ENCODE measurements at places on chromosomes 1 and 21. TPM values are rescaled to one million over a fixed set of nuclear protein-coding genes. Genes with fewer than 3 reads are reported as not detected.
A peak's percentile ranks its signal among the peaks of the same experiment; 100 is the strongest.

GRCh38 chr1:21308330-21308729 is 18.1 kb upstream of the ECE1 start:
- H3K4me3 ChIP-seq = no peak overlapping the region
- DNase-seq = no peak
- peak overlapping the region; percentile 63 for H3K27ac ChIP-seq
- H3K4me1 ChIP-seq = peaks cover 64% of the 10 kb centered on the region

- peak overlapping the region; percentile 100 for H3K4me3 ChIP-seq
- no peak for DNase-seq
- H3K27ac ChIP-seq = no peak overlapping the region
These were observed 805 bp downstream of the CYB5R1 start for GRCh38 chr1:202966006-202966898.

GRCh38 chr1:217029281-217030157 is 306.3 kb upstream of the ESRRG start:
- peaks cover 12% of the 10 kb centered on the region for H3K4me1 ChIP-seq
- H3K36me3 ChIP-seq = no peaks in the 10 kb centered on the region
- no peak for DNase-seq
- no peak overlapping the region for H3K27ac ChIP-seq

- H3K27ac ChIP-seq = no peak overlapping the region
- H3K4me3 ChIP-seq = no peak overlapping the region
- H3K27me3 ChIP-seq = no peaks in the 10 kb centered on the region
- H3K4me1 ChIP-seq = no peaks in the 10 kb centered on the region
- DNase-seq = no peak
- no peaks in the 10 kb centered on the region for H3K36me3 ChIP-seq
These were observed 246.3 kb upstream of the RAB4A start for GRCh38 chr1:229024528-229025130.

DNA sequence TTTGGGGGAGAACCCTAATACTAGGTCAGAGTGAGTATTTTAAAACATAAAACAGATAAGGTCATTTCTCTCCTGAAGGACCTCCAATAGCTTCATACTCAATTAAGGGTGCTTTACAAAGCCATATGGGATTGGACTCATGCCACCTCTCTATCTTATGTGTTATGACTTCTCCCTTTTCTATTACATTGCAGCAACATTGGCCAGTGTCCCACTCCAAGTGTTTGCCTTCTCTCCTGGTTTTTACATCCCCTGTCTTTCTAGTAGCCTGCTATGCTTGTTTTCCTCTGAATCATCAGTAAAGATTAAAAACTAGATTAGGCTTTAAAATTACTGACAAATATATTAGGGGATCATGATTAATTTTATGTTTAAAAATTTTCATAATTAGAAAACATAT is 66.6 kb downstream of the SCMH1 start:
- peaks cover 19% of the 10 kb centered on the region for H3K36me3 ChIP-seq
- DNase-seq = no peak
- H3K27ac ChIP-seq = no peak overlapping the region
- H3K4me1 ChIP-seq = peaks cover 35% of the 10 kb centered on the region
- no peaks in the 10 kb centered on the region for H3K27me3 ChIP-seq
- no peak overlapping the region for H3K4me3 ChIP-seq

DNA sequence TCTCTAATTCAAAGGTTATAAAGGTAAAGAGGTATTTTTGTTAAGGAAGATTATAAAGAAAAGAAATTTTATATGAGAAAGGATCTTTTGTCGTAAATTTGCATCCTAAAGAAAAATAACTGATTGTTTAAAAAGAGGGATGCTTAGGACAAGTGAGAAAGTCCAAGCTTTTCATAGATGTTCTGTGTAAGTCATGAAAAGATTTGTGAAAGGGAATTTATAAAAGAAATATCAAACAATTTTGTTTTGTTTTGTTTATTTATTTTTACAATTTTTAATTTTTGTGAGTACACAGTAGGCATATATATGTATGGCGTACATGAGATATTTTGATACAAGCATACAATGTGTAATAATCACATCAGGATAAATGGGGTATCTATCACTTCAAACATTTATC is 145.2 kb downstream of the ADSS2 start:
- H3K27me3 ChIP-seq = no peaks in the 10 kb centered on the region
- H3K4me1 ChIP-seq = no peaks in the 10 kb centered on the region
- no peak overlapping the region for H3K27ac ChIP-seq
- H3K36me3 ChIP-seq = no peaks in the 10 kb centered on the region
- no peak for DNase-seq

- no peak overlapping the region for H3K4me3 ChIP-seq
- H3K36me3 ChIP-seq = peaks cover 21% of the 10 kb centered on the region
- H3K27me3 ChIP-seq = no peaks in the 10 kb centered on the region
- no peak for DNase-seq
These were observed 33.8 kb downstream of the PCNX2 start for GRCh38 chr1:233261695-233262094.

DNA sequence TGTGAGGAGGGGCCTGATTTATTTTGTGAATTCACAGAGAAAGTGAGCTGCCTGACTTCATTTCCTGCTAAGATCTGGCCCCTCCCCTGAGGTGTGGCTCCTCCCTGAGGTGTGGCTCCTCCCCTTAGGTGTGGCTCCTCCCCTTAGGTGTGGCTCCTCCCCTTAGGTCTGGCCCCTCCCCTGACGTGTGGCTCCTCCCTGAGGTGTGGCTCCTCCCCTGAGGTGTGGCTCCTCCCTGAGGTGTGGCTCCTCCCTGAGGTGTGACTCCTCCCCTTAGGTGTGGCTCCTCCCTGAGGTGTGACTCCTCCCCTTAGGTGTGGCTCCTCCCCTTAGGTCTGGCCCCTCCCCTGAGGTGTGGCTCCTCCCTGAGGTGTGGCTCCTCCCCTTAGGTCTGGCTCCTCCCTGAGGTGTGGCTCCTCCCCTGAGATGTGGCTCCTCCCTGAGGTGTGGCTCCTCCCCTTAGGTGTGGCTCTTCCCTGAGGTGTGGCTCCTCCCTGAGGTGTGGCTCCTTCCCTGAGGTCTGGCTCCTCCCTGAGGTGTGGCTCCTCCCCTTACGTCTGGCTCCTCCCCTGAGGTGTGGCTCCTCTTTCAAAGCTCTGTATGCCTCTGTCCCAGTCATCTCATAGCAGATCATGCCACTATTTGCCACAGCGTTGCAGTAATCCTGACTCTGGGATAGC is 26.9 kb upstream of the LRRC3 start:
- peak; percentile 83 for DNase-seq
- no peak overlapping the region for H3K4me3 ChIP-seq
- no peaks in the 10 kb centered on the region for H3K4me1 ChIP-seq
- no peaks in the 10 kb centered on the region for H3K27me3 ChIP-seq

GRCh38 chr1:187985145-187985896 is 1156.6 kb downstream of the PLA2G4A start:
- H3K27me3 ChIP-seq = no peaks in the 10 kb centered on the region
- no peak for DNase-seq
- H3K4me1 ChIP-seq = peaks cover 3% of the 10 kb centered on the region
- H3K36me3 ChIP-seq = no peaks in the 10 kb centered on the region
- no peak overlapping the region for H3K4me3 ChIP-seq
- H3K27ac ChIP-seq = no peak overlapping the region

- DNase-seq = no peak
- H3K4me1 ChIP-seq = peaks cover 5% of the 10 kb centered on the region
- no peak overlapping the region for H3K4me3 ChIP-seq
These were observed 124.6 kb downstream of the IER5 start for GRCh38 chr1:181213056-181213455.

- no peaks in the 10 kb centered on the region for H3K4me1 ChIP-seq
- no peaks in the 10 kb centered on the region for H3K36me3 ChIP-seq
- no peaks in the 10 kb centered on the region for H3K27me3 ChIP-seq
These were observed 39.8 kb upstream of the PRRX1 start for GRCh38 chr1:170624146-170624545.

DNA sequence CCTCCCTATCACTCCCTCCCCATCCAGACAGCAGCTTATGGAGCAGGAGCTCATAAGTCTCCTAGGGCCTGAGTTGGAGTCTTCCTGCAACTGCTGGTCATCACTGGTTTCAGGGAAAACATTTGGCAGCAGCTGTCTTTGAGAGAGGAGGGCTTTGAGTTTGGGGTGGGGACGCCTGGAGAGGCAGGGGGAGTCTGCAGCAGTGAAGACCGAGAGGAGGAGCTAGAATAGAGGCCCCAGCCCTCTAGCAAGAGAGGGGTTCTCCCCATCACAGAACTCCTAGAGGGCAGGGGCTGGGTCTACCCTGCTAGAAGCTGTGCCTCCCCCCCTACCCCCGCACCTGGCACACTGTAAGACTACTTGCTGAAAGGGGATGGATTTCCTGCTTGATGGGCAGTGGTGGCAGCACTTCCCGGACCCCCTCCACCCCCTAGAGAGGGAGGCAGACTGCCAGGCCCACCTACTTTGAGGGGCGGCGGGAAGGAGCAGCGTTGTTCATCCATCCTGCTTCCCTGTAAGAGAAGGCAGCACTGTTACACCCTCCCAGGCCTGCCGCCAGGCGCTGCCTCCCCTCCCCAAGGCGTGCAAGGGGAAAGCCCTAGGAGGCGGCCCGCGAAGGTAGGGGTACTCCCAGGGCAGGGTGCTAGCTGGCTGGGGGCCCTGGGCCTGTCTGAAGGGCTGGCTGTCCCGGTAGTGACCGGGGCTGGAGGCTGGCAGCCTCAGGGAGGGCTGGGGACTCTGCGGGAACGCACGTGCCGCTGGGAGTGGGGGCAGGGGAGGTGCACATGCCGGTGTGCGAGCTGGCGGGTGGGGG is 50.4 kb downstream of the RAP1GAP start:
- H3K27ac ChIP-seq = no peak overlapping the region
- no peaks in the 10 kb centered on the region for H3K4me1 ChIP-seq
- no peak for DNase-seq

DNA sequence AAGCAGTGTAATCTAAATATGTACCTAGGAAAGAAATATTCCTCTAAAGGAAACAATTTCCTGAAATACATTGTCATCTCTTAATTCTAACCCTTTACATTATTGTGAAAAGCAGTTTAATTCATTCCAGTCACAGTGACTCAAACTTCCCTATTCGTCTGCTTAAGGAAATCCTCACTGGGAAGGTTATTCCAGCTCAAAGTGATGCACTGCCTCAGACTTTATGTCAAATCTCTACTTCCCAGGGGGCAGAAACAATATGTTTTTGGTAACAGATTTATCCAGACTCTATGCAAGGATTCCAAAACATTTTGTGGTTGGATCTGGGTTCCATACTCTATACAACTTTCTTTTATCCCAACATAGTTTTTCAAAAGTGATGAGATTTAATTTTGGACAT is 145.2 kb downstream of the NTMT2 start:
- H3K4me1 ChIP-seq = no peaks in the 10 kb centered on the region
- no peak overlapping the region for H3K4me3 ChIP-seq
- DNase-seq = no peak
- H3K27ac ChIP-seq = no peak overlapping the region
- H3K27me3 ChIP-seq = no peaks in the 10 kb centered on the region

DNA sequence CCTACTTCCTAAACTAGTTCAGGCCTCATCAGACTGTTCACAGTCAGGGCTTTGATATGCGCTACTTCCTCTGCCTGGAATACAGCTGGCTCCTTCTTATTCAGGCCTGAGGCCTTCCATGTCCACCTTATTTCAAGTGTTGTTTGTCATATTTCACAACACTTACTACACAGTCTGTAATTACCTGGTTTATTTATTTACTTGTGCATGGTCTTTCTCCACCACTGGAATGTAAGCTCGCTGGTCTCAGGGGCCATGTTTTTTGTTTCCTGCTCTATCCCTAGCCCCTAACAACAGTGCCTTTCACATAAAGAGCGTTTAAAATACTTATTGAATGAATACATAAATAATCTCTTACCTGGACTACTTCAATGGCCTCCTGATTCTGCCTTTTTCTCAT is 4.6 kb upstream of the SRSF4 start:
- H3K36me3 ChIP-seq = no peaks in the 10 kb centered on the region
- H3K4me3 ChIP-seq = no peak overlapping the region
- peaks cover 14% of the 10 kb centered on the region for H3K4me1 ChIP-seq
- H3K27me3 ChIP-seq = no peaks in the 10 kb centered on the region

- no peak for DNase-seq
- no peaks in the 10 kb centered on the region for H3K27me3 ChIP-seq
- H3K4me1 ChIP-seq = no peaks in the 10 kb centered on the region
- H3K36me3 ChIP-seq = no peaks in the 10 kb centered on the region
- no peak overlapping the region for H3K4me3 ChIP-seq
These were observed 31.3 kb downstream of the CNIH3 start for GRCh38 chr1:224647449-224647848.

- no peaks in the 10 kb centered on the region for H3K4me1 ChIP-seq
- H3K27ac ChIP-seq = no peak overlapping the region
- H3K27me3 ChIP-seq = no peaks in the 10 kb centered on the region
- no peak overlapping the region for H3K4me3 ChIP-seq
These were observed 9.8 kb downstream of the CD34 start for GRCh38 chr1:207901041-207901653.

DNA sequence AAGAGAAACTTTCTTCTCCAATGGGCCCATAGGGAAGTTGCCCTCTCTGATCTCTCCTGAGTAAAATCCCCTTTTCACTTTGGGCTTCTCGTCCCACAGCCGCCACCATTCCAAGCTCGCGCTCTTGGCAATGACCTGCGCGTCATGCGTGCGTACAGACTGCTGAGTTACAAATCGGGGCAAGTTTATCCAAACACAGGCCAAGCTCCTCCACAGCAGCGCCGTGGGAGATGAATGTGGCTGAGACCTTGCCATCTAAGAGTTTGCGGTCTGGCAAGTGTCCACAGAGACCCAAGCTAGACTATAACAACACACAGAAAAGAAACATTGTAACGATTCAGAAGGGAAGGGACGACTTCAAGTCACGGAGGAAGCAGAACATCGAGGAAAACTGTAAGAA is 116.3 kb upstream of the SOD1 start:
- H3K4me3 ChIP-seq = no peak overlapping the region
- no peaks in the 10 kb centered on the region for H3K4me1 ChIP-seq
- no peak for DNase-seq
- no peak overlapping the region for H3K27ac ChIP-seq
- no peaks in the 10 kb centered on the region for H3K27me3 ChIP-seq
- no peaks in the 10 kb centered on the region for H3K36me3 ChIP-seq

- no peaks in the 10 kb centered on the region for H3K36me3 ChIP-seq
- H3K27ac ChIP-seq = no peak overlapping the region
- H3K4me1 ChIP-seq = peaks cover 5% of the 10 kb centered on the region
- no peaks in the 10 kb centered on the region for H3K27me3 ChIP-seq
These were observed 27.4 kb downstream of the KCNJ15 start for GRCh38 chr21:38284216-38284615.

The GSTM5 gene
- total RNA-seq = not detected

The PTPRC gene
- 367 TPM for total RNA-seq

The SLAMF8 gene
- total RNA-seq = not detected

The TRIM63 gene
- total RNA-seq = not detected

The CTPS1 gene
- total RNA-seq = 34.4 TPM

The VWA1 gene
- not detected for total RNA-seq

Data from Karpas-422 (cell line).